Breast epithelium (tissue), 4 donors: ENCODE measurements at places on chromosomes 7 and 10. TPM values are rescaled to one million over a fixed set of nuclear protein-coding genes. Genes with fewer than 3 reads are reported as not detected.

DNA sequence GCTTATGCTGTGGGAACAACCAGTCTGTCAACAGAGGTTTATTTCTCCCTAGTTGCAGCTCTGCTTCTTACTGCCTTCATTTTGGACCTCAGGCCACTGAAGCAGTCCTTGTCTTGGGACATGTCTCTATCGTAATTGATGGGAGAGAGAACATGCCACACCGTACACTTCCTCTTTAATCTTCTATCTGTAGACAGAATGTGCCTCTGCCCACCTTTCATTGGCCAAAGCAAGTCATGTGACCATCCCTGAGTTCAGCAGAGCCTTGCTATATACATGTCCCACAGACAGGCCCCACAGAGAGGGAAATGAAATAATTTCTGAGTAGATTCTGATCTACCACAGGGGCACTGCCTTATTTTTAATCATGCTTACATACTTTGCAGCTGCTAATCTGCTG is 98.0 kb downstream of the KCND2 start:
- H3K27me3 ChIP-seq: no peaks in the 10 kb centered on the region
- H3K4me3 ChIP-seq: no peak overlapping the region
- H3K27ac ChIP-seq: no peak overlapping the region

DNA sequence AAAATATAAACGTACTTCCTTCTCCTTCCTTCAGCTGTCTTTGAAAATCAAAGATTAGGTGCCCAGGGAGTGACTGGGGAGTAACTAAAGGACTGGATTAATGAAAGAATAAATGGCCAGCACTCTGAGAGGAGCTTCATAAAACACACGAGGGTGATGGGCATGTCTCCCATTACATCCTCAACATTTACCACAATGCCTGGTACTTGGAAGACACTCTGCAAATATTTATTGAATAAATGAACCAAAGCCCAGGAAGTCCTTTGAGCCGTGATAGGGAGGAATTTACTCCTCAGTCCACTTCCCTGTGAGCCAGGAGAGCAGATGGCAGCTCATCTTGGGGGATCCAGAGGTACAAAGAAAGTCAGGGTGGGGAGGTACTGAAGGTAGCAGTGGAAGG is 96.3 kb downstream of the RAB11FIP2 start:
- no peaks in the 10 kb centered on the region for H3K4me1 ChIP-seq
- DNase-seq: no peak
- H3K27ac ChIP-seq: no peak overlapping the region
- no peaks in the 10 kb centered on the region for H3K27me3 ChIP-seq

- H3K27me3 ChIP-seq: no peaks in the 10 kb centered on the region
- H3K4me3 ChIP-seq: no peak overlapping the region
- no peak overlapping the region for H3K27ac ChIP-seq
- H3K36me3 ChIP-seq: peaks cover 6% of the 10 kb centered on the region
- no peaks in the 10 kb centered on the region for H3K4me1 ChIP-seq
- no peak for DNase-seq
These were observed 139.1 kb upstream of the NPS start for GRCh38 chr10:127410030-127410429.

GRCh38 chr10:89466599-89467035 is 52.2 kb downstream of the IFIT5 start:
- H3K27me3 ChIP-seq: no peaks in the 10 kb centered on the region
- no peaks in the 10 kb centered on the region for H3K4me1 ChIP-seq
- no peak for DNase-seq
- no peak overlapping the region for H3K27ac ChIP-seq
- no peaks in the 10 kb centered on the region for H3K36me3 ChIP-seq

ETV1 gene
- total RNA-seq: 3.2 TPM

DNA sequence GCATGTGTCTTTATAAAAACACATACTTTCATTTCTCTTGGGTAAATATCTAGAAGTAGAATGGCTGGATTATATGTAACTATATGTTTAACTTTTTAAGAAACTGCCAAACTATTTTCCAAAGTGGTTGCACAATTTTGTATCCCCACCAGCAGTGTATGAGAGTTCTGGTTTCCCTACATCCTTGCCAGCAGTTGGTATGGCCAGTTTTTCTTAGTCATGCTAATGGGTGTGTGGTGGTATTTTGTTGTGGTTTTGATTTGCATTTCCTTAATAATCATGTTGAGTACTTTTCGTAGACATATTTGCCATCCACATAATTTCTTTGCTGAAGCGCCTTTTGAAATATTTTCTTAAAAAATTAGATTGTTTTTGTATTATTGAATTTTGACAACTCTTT is 60.3 kb downstream of the NEUROG3 start:
- no peaks in the 10 kb centered on the region for H3K27me3 ChIP-seq
- no peak overlapping the region for H3K4me3 ChIP-seq
- H3K36me3 ChIP-seq: no peaks in the 10 kb centered on the region
- no peak overlapping the region for H3K27ac ChIP-seq
- no peaks in the 10 kb centered on the region for H3K4me1 ChIP-seq

DNA sequence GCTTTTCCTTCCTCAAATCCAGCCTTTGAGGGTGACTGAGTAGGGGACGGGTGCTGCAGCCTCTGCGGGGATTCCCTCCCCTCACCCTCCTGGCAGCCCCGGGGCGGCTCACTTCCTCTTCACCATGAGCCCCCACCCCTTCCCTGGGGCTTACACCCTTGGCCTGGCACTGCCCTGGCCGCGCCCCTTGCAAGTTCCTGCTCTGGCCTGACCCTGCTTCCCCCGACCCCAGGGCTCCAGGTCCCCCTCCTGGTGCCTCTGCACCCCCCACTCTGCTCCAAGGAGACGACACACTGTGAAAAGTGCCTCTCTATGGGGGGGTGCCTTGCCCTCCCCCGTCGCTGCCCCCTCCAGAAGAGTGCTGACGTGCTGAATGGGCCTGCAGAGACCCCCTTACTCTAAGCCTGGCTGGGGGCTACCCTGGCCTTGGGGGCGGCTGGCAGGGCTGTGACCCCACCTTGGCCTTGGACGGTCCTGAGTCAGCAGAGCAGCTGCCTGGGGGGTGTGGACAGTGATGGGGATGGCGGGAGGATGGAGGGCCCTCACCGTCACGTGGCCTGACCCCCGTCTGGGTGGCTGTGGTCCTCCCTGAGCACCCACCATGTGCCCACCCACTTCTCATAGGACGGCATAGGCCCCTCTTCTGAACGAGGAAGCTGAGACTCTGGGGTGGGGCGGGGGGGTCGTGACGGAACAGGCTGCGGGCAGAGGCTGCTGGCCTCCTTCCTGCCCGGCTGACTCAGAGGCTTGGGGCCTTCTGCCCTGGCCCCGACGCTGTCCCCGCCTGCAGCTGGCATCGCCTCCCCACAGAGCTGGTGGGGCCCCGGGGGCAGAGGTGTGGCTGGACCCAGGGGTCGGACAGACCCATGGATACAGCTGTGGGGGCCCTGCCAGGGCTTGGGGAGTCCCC is 9.8 kb downstream of the LFNG start:
- DNase-seq: no peak
- no peaks in the 10 kb centered on the region for H3K36me3 ChIP-seq
- H3K4me1 ChIP-seq: peaks cover 24% of the 10 kb centered on the region
- peak overlapping the region; percentile 87 for H3K27ac ChIP-seq
- H3K27me3 ChIP-seq: no peaks in the 10 kb centered on the region

LRRC4 gene
- 1.6 TPM for total RNA-seq

VWDE gene
- total RNA-seq: 8.8 TPM

ZNF425 gene
- total RNA-seq: 2.1 TPM

ODAD2 gene
- 0.33 TPM for total RNA-seq

DNA sequence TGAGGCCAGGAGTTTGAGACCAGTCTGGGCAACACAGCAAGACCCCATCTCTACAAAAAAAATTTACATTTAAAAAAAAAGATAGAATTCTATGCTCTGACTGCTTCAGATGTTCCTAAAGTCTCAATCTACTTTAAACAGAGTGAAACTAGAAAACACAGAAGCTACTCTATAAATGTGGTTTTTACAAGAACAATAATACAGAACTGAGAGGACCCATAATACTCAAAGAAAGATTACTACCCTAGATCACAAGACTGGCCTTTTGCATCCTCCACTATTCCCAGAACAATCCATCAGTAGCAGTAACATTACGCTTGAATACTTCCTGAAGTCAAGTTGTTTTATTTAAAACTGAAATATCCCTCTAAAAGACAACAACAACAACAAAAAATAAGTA is 119.4 kb downstream of the ZFAND4 start:
- no peaks in the 10 kb centered on the region for H3K4me1 ChIP-seq
- no peak for DNase-seq
- no peaks in the 10 kb centered on the region for H3K36me3 ChIP-seq
- H3K27ac ChIP-seq: no peak overlapping the region

GRCh38 chr10:3874990-3875841 is 90.2 kb upstream of the KLF6 start:
- H3K36me3 ChIP-seq: no peaks in the 10 kb centered on the region
- H3K27ac ChIP-seq: peak overlapping the region; percentile 48
- no peaks in the 10 kb centered on the region for H3K27me3 ChIP-seq
- DNase-seq: peak; percentile 17
- H3K4me1 ChIP-seq: no peaks in the 10 kb centered on the region

DNA sequence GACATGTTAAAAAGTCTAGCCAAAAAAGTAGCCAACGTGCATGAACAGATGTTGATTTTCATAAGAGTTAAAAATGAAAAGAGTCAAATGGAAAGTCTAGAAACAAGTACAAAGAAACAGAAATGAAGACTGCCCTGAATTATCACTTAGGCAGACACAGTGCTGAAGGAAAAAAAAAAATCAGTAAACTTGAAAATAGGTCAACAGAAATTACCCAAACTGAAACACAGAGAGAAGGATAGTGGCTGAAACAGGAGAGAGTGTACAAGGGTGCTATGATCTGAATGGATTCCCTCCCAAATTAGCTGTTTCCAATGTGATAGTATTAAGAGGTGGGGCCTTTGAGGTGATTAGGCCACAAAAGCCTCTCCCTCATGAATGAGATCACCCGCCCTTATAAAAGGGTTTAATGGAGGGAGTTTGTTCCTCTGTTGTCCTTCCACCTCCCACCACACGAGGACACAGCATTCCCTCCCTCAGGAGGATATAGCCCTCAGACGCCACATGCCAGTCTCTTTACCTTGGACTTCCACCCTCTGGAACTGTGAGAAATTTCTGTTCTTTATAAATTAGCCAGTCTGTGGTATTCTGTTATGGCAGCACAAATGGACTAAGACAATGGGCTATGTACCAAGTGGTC is 249.7 kb downstream of the AHR start:
- H3K27me3 ChIP-seq: no peaks in the 10 kb centered on the region
- no peak overlapping the region for H3K27ac ChIP-seq
- no peaks in the 10 kb centered on the region for H3K36me3 ChIP-seq
- no peak overlapping the region for H3K4me3 ChIP-seq

DNA sequence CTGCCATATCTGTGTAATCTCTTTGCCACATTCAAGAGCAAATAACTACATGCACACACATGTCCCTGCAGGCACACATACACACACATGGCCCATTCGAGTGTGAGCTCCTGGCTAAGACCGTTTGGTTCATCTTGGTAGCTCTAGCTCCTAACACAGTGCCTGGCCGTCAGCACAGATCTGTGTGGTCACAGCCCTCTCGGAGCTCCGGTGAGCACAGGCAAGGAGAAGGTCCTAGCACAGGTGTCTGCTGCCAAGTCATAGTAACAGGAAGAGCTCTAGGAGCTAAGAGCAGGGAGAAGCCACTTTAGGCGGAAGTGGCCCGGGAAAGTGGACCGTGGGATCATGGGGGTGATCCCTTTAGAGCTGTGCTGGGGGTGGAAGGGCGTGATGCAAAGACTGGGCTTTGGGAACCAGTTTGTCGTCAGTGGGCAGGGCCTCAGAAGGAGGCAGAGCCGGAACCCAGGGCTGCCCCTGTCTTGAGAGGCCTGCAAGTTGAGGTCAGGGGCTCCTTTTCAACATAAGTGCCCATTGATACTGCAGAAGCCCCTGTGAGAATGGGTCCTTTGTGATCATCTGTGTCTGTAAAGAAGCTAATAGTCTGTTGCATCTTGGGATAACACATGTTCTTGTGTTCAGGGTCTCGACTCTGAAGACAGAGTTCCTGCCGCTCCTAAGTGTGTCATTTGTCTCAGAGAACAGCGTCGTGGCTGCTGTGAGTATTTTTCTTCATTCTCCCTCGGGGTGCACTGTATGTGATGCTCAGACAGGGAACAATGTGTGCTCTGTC is 16.6 kb upstream of the ARPC1B start:
- H3K27ac ChIP-seq: no peak overlapping the region
- H3K36me3 ChIP-seq: no peaks in the 10 kb centered on the region
- peak; percentile 25 for DNase-seq
- no peaks in the 10 kb centered on the region for H3K4me1 ChIP-seq

DNA sequence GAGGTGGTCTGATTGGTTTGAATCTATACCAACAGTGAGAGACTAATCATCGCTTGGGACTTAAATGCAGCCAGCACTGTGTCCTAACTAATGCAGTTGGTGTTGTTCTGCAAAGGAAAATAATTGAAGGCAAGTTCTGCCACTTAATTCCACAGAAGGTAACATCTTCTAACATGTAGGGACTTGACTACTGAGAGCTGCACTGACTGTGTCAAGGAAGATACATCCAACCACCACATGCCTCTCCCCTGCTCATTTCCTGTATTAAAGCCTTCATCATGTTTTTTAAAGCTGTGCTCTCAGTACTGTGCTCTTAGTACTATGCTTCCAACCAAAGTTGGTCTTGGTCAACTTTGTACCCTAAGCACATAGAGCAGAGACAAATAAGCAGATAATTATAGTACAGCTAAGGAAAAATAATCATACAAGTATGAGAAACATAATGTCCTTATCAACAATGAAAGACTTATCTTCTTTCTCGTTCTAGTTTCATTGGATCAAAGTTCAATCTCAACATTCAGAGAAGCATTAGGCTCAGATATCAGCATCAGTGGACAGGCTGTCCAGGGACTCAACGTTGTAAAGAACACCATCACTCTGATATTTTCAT is 2.8 kb upstream of the CYP3A4 start:
- H3K27ac ChIP-seq: no peak overlapping the region
- H3K4me3 ChIP-seq: no peak overlapping the region
- no peaks in the 10 kb centered on the region for H3K36me3 ChIP-seq
- no peak for DNase-seq
- H3K27me3 ChIP-seq: no peaks in the 10 kb centered on the region

GRCh38 chr7:111730476-111731300 is 168.4 kb upstream of the IMMP2L start:
- H3K4me3 ChIP-seq: no peak overlapping the region
- DNase-seq: no peak
- H3K27ac ChIP-seq: no peak overlapping the region

DNA sequence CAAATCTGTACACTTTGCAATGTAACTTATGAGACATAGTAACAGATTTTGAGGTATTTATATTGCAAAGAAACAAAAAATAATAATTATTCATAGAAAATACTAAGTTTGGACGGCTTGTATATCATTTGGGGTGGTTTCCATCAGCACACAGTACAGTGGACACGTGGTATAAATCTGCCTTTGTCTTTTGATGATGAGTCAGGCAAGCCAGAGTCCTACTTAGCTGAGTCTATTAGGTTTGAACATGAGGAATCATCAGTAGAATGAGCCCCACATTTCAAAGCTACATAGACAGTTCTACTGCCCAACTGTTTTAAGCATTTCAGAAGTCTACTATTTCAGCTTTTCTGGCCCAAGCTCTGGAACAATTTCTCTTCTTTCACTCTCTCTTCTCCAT is 803.2 kb downstream of the PHTF2 start:
- no peaks in the 10 kb centered on the region for H3K4me1 ChIP-seq
- no peaks in the 10 kb centered on the region for H3K27me3 ChIP-seq
- no peak for DNase-seq
- no peaks in the 10 kb centered on the region for H3K36me3 ChIP-seq

PHYHIPL gene
- total RNA-seq: under 0.01 TPM
